ENCODE measurements at places on chromosomes 3 and 15.
A peak's percentile ranks its signal among the peaks of the same experiment; 100 is the strongest.

GRCh38 chr3:130527426-130527825 is 10.4 kb downstream of the COL6A6 start:
- DNase-seq: no peak

- DNase-seq: no peak
Observed at GRCh38 chr3:10770547-10770946, 45.5 kb upstream of the SLC6A11 start.

GRCh38 chr15:75201616-75202250 is at the start of gene C15orf39:
TSS of gene C15orf39 (plus strand) at chr15:75201882. CDS start at chr15:75206049, 4,167 bp downstream.
- DNase-seq: peak; percentile 30

- DNase-seq: no peak
Observed at GRCh38 chr3:195213639-195214315, 57.2 kb downstream of the XXYLT1 start.

- DNase-seq: no peak
Observed at GRCh38 chr3:133055339-133055738, 17.1 kb downstream of the TMEM108 start.

GRCh38 chr3:73453666-73454065 is 171.1 kb downstream of the PDZRN3 start:
- no peak for DNase-seq

DNA sequence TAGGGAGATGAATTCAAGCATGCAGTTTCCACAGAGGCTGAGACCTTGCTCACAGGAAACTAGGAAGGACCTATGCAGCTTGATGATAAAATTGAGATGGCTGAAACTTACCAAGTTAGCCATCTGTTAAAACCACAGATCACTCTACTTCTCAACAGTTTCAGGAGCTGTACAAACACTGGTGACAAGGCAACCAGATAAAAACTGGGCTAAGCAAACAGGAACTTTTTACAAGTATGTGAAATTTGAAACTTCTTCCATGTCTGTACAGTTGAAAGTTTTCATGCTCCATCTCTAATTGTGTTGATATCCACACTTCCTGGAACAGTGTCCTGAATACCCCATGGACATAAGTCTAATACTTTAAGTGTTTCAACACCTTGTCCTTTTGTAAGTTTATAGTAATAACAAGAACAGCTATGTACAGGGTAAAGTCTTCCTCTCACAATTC is 78.2 kb downstream of the FAIM start:
- peak; percentile 92 for DNase-seq

- no peak for DNase-seq
Observed at GRCh38 chr3:187520027-187520945, 149.9 kb downstream of the SST start.

DNA sequence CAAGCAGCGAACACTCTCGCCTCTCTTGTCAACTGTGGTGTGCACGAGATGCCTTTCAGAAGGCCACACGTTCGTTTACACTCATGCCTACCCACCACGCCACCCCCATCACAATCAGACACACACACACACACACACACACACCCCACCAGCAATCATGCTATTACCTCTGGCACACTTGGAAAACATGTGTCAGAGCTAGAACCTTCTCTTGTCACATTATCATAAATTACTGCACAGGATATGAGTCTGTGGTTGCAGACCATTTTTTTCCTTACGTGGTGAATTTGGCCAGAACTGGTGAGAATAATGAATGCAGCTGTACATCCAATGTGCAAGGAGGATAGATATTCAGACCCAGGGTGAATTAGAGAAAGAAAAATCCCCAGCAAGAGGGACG is 52.4 kb downstream of the TRIM69 start:
- DNase-seq: no peak

- no peak for DNase-seq
Observed at GRCh38 chr15:64068133-64068532, 21.8 kb upstream of the DAPK2 start.

DNA sequence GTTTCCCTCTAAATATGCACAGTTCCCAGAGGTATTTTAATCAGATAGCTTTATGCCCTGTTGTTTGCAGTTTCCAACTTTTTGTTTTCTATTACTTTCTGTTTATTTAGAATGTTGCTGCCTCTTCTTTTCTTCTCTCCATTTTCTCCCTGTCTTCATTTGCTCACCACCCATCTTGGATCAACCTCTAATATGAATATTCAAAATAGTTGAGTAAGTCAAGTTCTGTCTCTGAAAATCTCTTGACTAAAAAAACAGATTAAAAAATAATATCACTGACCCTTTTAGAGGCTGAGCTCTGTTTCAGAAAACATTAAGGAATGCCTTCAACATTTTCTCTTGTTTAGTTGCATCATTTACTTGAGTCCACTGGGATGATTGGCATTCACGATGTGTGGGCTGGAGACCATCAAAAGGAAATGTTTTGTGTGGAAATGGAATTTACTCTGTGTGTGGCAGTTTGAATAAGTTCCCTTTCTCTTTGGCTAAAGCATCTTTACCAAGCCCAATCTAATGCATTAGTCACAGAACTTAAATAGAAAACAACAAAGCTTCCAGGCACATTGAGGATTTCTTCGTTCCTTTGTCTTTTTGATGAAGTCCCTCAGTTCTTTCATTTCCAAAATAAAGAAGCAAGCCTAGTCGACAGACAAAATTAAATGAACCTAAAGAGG is 633.9 kb upstream of the TGFBR2 start:
- peak; percentile 72 for DNase-seq

DNA sequence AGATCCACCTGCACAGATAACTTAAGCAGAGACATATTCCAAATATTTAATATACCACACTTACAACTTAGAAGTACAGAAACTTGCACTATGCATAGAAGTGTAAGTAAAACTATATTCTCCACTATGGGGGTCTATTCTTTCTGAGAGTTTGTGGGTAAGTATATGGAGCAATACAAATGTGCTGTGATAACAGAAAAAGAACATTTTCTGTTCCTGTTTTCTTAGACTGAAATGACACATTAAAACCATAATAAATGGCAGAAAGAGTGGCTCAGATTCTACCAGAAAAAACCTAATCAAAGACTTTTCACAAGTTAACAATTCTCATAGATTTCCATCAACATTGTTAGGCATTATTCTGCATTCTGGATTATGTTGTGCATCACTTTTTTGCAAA is 96.6 kb upstream of the WNT7A start:
- DNase-seq: no peak

DNA sequence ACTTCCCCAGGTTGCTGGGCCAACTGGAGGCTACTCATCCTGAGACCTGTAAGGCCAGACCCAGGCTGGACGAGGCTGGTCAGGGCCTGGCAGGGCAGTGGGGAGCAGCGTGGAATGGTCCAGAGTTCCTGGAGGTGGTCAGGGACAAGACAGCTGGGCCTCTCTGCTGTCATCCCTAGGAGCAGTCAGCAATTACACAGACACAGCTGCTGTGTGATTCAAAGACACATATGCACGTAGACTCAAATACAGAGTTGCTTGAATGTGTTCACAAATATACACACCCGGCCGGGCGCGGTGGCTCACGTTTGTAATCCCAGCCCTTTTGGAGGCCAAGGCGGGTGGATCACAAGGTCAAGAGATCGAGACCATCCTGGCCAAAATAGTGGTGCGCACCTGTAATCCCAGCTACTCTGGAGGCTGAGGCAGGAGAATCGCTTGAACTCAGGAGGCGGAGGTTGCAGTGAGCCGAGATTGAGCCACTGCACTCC is 1.5 kb upstream of the CD276 start:
- no peak for DNase-seq

DNA sequence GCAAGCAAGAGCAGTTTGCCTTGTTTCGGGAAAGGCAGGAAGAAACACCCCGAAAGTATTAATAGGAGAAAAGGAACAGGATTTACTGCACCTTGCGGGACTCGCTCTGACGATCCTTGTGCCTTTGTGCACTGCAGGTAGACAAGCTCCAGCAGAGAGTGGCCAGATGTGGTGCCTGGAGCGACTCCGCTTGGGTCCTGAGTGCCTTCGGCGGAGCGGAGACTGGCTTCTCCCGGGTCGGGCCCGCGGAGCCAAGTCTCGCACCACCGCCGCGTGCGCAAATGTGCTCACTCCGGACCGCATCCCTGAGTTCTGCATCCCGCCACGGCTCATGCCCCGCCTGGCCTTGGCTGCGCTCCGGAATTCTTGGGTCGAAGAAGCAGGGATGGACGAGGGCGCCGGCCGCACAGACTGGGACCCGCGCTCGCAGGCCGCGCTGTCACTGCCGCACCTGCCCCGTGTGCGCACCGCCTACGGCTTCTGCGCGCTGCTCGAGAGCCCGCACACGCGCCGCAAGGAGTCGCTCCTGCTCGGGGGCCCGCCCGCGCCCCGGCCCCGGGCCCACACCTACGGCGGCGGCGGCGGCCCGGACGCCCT is 769 bp downstream of the C2CD4A start:
- no peak for DNase-seq

- DNase-seq: no peak
Observed at GRCh38 chr15:67836134-67836455, 3.8 kb downstream of the RNU6-1 start.

DNA sequence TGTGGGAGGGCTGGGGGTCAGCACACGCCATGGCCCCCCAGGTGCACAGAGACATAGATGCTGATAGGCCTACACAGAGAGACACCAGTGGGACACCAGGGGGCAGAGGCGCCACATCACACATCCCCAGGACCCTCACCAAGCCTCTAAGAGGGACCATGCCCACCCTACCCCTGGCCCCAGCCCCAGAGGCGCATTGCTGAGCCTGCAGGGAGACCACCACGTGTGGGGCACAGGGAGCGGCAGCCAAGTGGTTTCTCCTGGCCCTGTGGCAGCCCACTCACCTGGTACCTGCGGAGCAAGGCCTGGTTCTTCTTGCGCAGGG is 1.2 kb downstream of the CCDC9B start:
- no peak for DNase-seq

GRCh38 chr15:99071091-99071680 is 33.7 kb upstream of the SYNM start:
- no peak for DNase-seq

- no peak for DNase-seq
Observed at GRCh38 chr3:68103811-68104210, 449.4 kb upstream of the SUCLG2 start.

DNA sequence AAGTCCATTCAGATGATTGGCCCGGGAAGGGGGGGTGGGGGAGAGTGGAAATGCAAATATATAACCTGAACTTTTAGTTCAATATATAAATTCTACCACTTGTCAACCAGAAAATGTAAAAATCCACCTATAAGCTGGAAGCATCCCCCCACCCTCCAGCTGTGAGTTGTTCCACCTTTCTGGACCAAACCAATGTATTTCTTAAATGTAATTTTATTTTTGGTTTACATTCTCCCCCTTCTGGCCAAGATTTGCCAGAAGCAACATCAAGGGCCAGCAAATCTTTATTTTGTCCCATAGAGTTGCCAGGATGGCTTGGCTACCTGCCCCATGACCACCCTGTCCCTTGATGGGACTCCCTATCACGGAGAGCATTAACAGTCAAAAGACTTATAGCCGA is 545.7 kb downstream of the TBL1XR1 start:
- DNase-seq: no peak

DNA sequence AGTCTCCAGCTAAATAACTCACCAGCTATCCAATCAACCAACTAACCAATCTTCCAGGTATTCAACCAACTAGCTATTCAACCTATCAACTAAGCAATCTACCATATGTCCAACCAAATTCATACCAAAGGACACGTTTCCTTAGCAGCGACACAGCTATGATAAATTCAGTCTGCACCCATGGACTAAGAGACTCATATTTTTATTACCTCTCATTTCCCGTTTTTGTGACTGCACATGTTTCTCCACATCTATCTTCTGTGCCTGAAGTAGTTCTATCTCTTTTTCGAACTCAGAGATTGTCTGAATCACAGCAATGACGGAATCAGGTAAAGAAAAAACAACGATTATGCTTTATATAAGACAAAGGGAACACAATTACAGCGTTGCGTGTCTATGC is 34.0 kb upstream of the GNB5 start:
- DNase-seq: no peak

DNA sequence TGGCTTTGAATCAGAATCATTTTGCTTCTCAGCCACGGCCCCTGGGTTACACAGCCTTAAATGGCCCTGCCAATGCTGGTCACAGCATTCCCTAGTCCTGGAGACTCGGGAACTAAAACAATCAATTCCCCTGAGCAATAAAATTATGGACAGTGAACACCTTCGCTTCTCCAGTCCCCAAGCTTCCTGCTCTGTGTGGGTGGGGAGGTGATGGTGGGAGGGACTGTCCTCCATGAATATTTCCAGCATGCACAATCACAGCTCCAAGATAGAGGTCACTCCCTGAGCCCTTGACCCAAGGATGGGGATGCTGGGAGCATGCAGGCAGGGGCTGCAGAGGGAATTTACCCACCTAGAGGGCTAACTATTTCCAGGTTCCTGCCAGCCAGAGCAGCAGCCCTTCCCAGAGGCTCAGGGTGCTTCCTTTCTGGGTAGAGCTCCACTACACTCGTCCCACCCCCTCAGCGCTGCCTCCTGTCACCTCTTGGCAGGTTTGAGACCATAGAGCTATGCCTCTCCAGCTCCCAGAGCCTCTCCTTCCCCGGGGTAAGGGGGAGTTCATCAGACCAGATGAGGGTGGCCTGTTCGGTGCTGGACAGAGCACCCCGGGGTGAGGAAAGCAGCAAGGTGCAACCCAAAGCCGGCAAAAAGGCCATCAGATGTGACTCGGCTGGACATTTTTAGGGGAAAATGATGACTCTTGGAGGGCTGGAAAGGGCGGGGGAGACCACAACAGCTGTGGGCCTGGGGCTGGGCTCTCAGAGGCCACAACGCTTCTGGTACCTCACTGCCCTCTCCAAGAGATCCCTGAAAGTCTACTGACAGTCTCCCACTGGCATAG is 14.5 kb upstream of the CCDC33 start:
- no peak for DNase-seq

GRCh38 chr15:64857421-64857820 is 15.7 kb downstream of the PLEKHO2 start:
- DNase-seq: no peak

GRCh38 chr3:105915524-105915923 is 46.7 kb upstream of the CBLB start:
- no peak for DNase-seq

DNA sequence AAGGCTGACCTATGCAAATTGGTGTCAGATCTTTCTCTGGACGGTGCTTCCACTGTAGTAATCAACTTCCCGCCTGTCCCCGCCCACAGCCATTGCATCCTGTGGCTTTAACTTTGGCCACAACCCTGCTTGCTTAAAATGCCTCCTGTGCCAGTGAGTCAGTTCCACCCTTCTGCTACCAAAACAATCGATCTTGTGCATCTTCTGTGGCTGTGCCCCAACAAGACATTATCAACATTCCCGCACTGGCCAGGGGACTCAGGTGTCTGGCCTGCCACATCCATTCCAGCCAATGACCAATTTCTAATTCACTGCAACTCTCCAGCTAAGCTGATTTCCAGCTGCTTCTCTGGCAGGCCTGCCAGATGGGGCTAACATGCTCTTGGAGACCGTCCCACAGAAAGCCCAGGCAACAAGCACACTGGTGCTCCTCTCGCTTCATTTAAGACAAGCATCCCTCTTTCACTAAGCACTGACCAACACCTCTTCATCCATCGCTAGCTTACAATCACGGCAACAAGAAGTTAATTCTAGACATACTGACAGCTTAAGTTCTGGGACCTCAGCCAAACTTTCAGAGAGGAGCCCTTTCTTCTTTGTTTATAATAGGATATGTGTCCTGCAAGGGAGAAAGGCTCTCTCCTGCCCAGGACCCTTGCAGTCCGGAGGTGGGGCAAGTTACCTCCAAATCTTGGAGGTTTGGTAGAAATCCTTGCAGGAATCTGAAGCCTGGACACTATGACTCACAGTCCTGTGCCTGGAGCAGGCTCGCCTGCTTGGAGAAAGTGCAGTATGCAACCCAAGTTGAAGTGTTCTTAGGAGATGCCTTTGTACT is 6.7 kb downstream of the CA12 start:
- no peak for DNase-seq

- DNase-seq: no peak
Observed at GRCh38 chr3:49378249-49378895, 20.2 kb upstream of the GPX1 start.

GRCh38 chr15:48924528-48925393 is 39.0 kb downstream of the SHC4 start:
- DNase-seq: no peak
